ENCODE measurements at places on chromosomes 2 and 18.

- no peak for DNase-seq
These were observed 1.6 kb upstream of the RHOB start for GRCh38 chr2:20444993-20445910.

GRCh38 chr2:28567061-28567471, 71.2 kb downstream of the PLB1 start:
- peak; percentile 18 for DNase-seq

DNA sequence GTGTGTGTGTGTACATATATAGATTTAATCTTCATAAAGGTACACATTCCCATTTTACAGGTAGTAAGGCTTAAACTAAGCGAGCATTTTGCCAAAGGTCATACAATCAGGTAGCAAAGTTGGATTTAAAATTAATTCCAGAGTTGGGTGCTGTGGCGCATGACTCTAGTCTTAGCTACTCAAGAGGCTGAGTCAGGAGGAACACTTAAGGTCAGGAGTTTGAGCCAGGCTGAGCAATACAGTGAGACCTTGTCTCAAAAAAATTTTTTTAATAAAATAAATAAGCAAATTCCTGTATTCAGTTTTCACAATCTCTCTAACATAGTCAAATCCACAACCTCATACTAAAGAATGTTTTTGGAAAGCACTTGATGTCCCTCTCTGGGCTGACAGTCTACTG, 111.5 kb upstream of the LDLRAD4 start:
- DNase-seq = no peak

- DNase-seq = no peak
These were observed 164.1 kb upstream of the ZSWIM2 start for GRCh38 chr2:187013058-187013457.

GRCh38 chr2:28717339-28717758, 34.3 kb upstream of the PPP1CB start:
- DNase-seq = no peak

GRCh38 chr18:62186499-62186773, 420 bp downstream of the PIGN start:
- DNase-seq = no peak

Measured in T-helper 9 cell (primary cell).